ENCODE measurements at places on chromosomes 16 and 17. TPM values are rescaled to one million over a fixed set of nuclear protein-coding genes. Genes with fewer than 3 reads are reported as not detected.

DNA sequence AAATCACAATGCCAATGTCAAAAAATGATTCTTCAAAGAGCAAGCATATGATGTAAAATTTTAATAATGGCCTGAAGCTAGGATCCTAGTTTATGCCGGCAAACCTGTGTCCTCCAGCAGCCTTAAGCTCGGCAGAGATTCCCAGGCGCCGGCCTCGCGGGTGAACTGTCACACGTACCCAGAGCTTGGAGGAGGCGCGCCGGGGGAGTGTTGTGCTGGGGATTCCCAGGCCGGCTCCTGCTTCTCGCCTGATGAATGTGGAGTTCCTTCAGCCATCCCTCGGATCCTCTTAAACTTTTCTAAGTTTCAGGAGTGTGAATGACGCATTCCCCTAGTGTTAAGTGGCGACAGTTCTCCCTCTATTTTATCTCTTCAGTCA, 19.1 kb upstream of the NTN1 start:
- no peak overlapping the region for H3K27ac ChIP-seq
- no peak for DNase-seq
- no peaks in the 10 kb centered on the region for H3K27me3 ChIP-seq
- H3K4me1 ChIP-seq = no peaks in the 10 kb centered on the region
- H3K36me3 ChIP-seq = no peaks in the 10 kb centered on the region
- H3K4me3 ChIP-seq = no peak overlapping the region

DNA sequence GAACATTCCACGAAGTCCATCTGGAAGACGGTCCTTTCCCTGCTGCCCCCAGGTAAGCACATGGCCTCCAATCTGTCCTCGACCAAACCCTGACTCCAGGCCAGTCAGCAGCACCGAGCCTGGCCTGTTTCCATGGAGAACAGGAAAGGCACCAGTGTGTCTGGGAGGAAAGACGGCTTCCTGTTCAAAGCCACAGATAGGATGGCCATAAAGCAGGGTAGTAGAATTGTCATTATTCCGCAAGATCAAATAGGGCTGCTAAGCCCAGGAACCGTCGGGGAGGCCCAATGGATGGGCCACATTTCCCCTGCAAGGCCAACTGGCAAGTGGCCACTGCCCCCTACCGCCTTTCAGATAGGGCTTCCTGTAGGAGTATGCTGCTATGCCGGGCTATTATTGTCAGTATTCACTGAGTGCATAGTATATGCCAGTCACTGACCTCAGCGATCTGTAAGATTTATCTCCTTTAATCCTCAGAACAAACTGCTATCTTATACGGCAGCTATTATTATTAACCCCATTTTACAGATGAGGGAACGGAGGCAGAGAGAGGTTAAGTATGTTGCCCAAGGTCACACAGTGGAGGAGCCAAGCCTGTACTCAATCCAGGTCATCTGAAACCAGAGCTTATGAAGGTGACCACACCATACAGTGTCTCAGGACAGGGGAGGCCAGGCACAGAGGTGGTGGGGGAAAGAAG, 23.0 kb upstream of the PLCG2 start:
- H3K27ac ChIP-seq = no peak overlapping the region
- H3K27me3 ChIP-seq = no peaks in the 10 kb centered on the region
- no peaks in the 10 kb centered on the region for H3K4me1 ChIP-seq
- no peak overlapping the region for H3K4me3 ChIP-seq
- no peak for DNase-seq

DNA sequence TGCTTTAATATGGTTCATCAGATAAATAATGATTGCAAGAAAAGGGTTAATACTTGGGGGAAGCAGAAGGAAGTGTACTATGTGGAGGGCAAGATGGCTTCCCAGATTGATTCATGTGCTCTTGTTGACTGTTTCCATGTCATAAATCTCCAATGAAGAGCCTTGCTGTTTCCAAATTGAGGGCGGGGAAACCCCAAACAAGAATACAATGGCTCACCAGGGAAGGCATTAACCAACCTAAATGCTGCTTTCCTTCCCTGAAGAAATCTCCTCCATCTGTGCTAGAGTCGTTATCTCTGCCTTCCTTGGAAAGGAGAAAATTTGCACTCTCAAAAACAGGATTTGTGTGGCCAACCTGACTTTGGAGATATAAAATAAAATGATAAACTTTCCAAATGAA, 28.0 kb upstream of the CDH13 start:
- H3K4me3 ChIP-seq = no peak overlapping the region
- H3K27ac ChIP-seq = no peak overlapping the region
- H3K4me1 ChIP-seq = no peaks in the 10 kb centered on the region
- no peak for DNase-seq

GRCh38 chr17:50501054-50501453, 7.2 kb upstream of the MYCBPAP start:
- no peak overlapping the region for H3K4me3 ChIP-seq
- H3K36me3 ChIP-seq = no peaks in the 10 kb centered on the region

DNA sequence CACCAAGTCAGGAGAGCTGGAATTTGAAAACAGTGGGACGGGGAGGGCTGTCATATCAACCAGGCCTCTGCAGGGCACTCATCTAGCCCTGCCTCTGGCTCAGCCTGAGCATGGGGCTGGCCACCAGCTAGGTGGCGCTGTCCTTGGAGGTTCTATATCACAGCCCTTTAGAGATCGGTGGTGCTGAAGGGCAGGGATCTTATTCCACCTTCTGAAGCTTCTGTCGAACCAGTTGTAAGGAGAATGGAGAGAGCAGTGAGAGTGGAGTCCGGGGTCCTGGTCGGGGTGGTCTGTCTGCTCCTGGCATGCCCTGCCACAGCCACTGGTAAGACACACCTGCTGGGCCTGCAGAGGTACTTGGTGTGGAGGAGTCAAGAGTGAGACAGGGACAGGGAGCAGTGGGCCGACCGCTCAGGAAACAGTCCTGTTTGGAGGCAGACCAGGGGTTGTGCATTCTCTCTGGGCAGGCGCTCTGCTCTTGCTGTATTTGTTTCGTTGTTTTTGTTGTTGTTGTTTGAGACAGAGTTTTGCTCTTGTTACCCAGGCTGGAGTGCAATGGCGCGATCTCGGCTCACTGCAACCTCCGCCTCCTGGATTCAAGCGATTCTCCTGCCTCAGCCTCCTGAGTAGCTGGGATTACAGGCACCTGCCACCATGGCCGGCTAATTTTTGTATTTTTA, at the start of gene CES3:
TSS of gene CES3 (plus strand) at position 202 of the 680 bp plus-strand sequence. CDS start at position 244, 42 bp downstream.
- DNase-seq = peak; percentile 63
- no peaks in the 10 kb centered on the region for H3K27me3 ChIP-seq
- no peak within 1 kb of the TSS for H3K27ac ChIP-seq
- no peak within 1 kb of the TSS for H3K4me3 ChIP-seq
- H3K36me3 ChIP-seq = no peaks in the 10 kb centered on the region

- no peaks in the 10 kb centered on the region for H3K4me1 ChIP-seq
- no peaks in the 10 kb centered on the region for H3K36me3 ChIP-seq
- no peaks in the 10 kb centered on the region for H3K27me3 ChIP-seq
- DNase-seq = no peak
Observed at GRCh38 chr16:72793716-72794115, 254.2 kb downstream of the ZFHX3 start.

DNA sequence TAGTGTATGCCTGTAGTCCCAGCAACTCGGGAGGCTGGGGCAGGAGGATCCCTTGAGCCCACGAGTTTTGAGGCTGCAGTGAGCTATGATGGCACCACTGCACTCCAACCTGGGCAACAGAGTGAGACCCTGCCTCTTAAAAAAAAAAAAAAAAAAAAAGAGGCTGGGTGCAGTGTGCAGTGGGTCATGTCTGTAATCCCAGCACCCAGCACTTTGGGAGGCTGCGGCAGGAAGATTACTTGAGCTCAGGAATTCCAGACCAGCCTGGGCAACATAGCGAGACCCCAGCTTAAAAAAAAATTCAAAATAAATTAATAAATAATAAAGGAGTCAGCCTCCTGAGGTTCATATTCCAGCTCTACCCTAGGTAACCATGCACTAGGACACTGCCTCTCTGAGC, 9.6 kb upstream of the CNOT1 start:
- no peaks in the 10 kb centered on the region for H3K4me1 ChIP-seq
- H3K27ac ChIP-seq = no peak overlapping the region
- H3K36me3 ChIP-seq = no peaks in the 10 kb centered on the region
- no peaks in the 10 kb centered on the region for H3K27me3 ChIP-seq
- DNase-seq = no peak
- no peak overlapping the region for H3K4me3 ChIP-seq

GRCh38 chr17:35894206-35894605, 14.0 kb upstream of the CCL5 start:
- H3K36me3 ChIP-seq = no peaks in the 10 kb centered on the region
- no peak overlapping the region for H3K27ac ChIP-seq
- no peaks in the 10 kb centered on the region for H3K4me1 ChIP-seq
- no peaks in the 10 kb centered on the region for H3K27me3 ChIP-seq

- peak overlapping the region; percentile 44 for H3K27ac ChIP-seq
- peaks cover 13% of the 10 kb centered on the region for H3K4me1 ChIP-seq
- DNase-seq = no peak
- H3K27me3 ChIP-seq = no peaks in the 10 kb centered on the region
Observed at GRCh38 chr17:59827721-59828477, 64.8 kb downstream of the TUBD1 start.

GRCh38 chr17:73582359-73582758, 61.9 kb downstream of the SDK2 start:
- H3K27me3 ChIP-seq = no peaks in the 10 kb centered on the region
- H3K4me1 ChIP-seq = no peaks in the 10 kb centered on the region
- H3K27ac ChIP-seq = no peak overlapping the region

Gene DCAF7
- 62.5 TPM for polyA plus RNA-seq

Gene C16orf87
- 7.6 TPM for polyA plus RNA-seq

Gene MFSD6L
- not detected for polyA plus RNA-seq

Gene CSH2
- polyA plus RNA-seq = not detected

Gene ALOX15B
- 0.88 TPM for polyA plus RNA-seq

Gene CDH1
- polyA plus RNA-seq = 10.5 TPM

Gene FBXW10
- 0.38 TPM for polyA plus RNA-seq

Gene TIGD7
- 10.9 TPM for polyA plus RNA-seq

Gene TBC1D3C
- polyA plus RNA-seq = not detected
